Lung microvascular endothelial cell (primary cell): ENCODE measurements at places on chromosomes 6 and 20. TPM values are rescaled to one million over a fixed set of nuclear protein-coding genes. Genes with fewer than 3 reads are reported as not detected.
A peak's percentile ranks its signal among the peaks of the same experiment; 100 is the strongest.

GSTA5 gene
- not detected in 2 replicates for total RNA-seq

DNA sequence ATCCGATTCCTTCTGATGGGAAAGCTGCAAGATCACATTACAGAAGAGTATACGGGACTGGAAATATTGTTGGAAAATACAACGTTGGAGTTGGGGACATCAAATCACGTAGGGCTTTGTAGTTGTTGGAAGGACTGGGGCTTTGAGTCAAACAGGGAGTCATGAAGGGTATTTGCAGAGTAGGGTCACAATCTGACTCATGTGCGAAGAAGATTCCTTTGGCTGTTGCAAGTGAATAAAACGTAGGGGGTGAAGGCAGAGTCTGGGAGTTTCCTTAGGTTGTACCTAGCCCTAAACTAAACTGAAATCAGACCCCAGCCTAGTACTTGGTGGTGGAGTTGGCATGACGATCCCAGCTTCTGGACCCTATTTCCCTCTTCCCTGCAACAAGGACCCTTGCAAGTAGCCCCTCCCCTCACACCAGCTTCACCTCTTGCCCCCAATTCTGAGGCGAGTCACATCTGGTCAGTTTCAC, 32.3 kb downstream of the SNX5 start:
- no peak for DNase-seq

- DNase-seq, result peak; percentile 32
These were observed 33.6 kb upstream of the BTN3A2 start for GRCh38 chr6:26331218-26332073.

DNA sequence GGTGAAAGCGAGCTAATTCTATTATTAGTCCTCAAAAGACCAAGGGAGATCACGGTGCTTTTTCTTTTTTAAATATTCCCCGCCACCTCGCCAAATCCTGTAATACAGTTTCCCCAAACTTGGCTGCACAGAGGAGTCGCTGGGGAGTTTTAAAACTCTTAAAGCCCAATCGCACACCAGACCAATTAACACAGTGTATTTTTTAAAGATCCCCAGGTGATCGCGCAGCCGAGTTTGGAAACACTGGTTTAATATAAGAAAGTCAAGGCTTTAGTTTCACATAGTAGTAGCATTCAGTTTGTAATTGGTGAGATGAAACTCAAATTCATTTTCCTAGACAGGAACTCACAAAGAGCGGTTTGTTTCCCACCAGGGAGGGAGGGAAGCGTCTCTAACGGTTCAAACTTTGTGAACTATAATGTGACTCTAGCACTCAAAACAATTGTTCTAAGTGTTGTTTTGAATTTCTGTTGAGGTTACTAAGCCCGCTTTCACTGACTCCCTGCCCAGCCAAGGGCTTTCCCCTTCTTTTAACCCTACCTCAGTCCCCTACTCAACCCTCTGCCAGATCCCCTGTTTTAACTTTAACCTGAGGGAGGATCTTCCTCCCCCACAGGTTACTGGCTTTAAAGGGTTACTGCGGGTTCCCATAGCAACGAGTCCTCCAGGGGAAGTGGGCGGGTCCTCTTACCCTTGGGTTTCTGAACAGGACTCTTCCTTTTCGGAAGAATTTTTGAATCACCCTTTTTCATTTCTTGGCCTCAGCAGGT, 25.7 kb upstream of the BTBD3 start:
- peak; percentile 84 for DNase-seq

SIM1 gene
- total RNA-seq, result not detected in 2 replicates

DNA sequence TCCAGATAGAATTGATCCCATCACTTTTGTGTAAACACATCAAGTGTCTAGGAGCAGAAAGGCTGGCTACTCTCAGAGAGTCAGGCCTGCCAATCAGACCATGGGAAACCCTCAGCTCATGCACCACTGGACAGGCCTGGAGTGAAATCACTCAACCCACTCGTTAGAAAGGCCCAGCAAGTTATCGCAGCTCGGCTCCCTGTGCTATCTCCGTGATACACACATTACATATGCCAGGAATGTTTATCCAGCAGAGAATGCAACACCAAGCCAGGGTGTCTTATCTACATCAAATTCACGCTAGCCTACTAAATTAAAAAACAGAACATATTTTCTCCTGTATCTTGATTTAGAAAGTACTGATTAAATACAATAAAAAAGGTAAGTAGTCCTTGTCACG, 232.4 kb upstream of the FOXQ1 start:
- DNase-seq, result no peak

ARFGEF3 gene
- total RNA-seq, result 1.8 and 2.0 TPM in 2 replicates

PDSS2 gene
- 4.1 and 4.8 TPM in 2 replicates for total RNA-seq

- no peak for DNase-seq
These were observed 182.5 kb downstream of the CDC5L start for GRCh38 chr6:44569931-44570385.
